ENCODE measurements at places on chromosomes 4 and X.

GRCh38 chr4:110484767-110485166 is 8.8 kb downstream of the ENPEP start:
- DNase-seq = no peak

DNA sequence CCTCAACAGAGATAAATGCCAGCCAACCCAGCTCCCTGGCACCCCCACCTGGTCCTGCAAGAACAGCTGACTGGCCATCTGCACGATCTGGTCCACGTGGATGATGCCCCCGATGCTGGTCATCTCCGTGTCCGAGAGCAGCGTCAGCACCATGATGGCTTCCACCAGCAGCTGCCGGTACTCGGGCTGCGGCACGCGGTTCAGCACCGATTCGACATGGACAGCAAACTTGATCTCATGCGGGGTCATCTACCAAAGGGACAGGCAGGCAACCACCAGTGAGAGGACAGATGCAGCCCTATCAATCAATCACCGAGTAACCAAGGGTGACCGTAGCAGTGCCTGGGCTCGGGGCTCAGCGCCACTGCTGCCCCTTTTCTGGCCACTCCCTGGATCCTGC is 89.8 kb downstream of the PHKA2 start:
- DNase-seq = no peak

- no peak for DNase-seq
These were observed 179.9 kb downstream of the KCNIP4 start for GRCh38 chr4:21768349-21769310.

GRCh38 chrX:150312931-150313330 is 50.2 kb upstream of the MAMLD1 start:
- DNase-seq = no peak

DNA sequence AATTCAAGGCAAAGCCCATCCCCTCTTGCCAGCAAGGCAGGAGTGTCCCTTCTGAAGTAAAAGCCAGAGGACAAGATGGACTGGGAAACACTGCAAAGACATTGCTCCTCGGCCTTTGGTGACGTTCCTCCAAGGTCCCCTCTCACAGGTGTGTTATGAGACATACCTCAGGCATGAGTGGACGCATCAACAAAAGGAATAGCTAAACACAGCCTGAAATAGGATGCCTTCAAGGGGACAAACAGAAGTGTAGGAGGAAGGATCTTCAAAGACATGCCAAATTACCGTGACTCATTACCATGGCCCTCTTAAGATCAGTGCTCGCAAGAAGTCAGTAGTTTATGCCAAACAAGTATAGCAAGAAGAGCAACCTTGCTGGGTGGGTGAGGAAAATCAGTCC is 6.0 kb upstream of the IDS start:
- DNase-seq = no peak

DNA sequence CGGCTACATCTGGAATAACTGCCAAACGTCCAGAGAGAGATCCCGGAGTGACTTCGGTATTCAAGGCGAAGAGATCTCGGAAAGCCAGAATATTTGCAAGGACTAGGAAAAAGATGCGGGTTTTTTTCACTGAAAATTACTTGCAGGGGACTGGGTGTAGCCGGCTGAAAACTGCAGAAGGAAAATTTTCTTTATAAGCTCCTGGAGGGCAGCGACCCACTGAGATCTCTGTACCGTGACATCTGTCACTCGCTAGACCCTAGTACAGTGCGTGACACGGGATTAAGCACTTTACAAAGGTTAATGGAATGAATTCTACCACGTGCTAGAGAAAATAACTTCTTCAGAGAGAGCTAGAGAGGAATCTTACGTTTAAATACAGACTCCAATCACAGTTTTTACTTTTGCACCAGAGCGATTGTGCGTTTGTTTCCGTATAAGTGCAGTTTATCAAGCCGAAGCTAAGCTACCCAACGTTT is 1.1 kb upstream of the LCORL start:
- no peak for DNase-seq

DNA sequence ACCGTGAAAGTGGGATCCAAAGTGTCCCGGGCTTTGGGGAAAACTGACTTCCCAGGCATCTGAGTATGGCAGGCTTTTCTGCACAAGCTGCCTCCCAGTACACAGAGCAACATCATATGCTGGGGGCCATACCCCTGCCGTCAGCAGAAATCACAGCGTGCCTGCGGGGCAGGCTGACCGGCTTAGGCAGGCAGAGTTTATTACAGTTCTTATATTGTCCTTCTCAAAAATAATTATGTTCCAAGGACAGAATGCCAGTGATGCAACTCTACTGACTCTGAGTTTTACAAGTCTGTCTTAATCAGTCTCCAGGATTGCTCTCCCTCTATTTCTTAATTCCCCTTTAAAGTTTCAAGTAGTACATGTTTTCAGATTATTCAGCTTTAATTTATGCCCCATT is 37.0 kb downstream of the IL21 start:
- DNase-seq = no peak
